MCF 10A (cell line): ENCODE measurements at places on chromosomes 2 and 18.

DNA sequence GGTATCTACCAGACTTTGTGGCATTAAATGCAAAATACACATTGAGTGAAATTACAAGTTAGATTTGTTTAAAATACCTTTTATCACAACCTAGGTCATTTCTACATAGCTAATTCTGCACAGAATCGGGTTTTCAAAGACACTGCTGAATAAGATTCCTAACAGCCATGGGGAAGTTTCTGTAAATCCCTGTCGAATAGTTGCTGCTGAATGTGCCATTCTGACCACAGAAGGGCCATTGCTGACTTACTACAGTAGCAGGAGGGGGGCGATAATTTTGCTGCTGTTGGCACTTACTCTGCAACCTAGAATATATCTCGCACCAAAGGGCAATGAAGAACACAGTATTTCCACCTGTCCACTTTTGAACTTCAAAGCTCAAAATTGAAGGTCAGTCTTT lies 232.8 kb downstream of the TCF4 start:
- no peaks in the 10 kb centered on the region for H3K27me3 ChIP-seq
- no peaks in the 10 kb centered on the region for H3K4me1 ChIP-seq
- H3K27ac ChIP-seq: no peak overlapping the region
- no peak for DNase-seq
- H3K36me3 ChIP-seq: no peaks in the 10 kb centered on the region

DNA sequence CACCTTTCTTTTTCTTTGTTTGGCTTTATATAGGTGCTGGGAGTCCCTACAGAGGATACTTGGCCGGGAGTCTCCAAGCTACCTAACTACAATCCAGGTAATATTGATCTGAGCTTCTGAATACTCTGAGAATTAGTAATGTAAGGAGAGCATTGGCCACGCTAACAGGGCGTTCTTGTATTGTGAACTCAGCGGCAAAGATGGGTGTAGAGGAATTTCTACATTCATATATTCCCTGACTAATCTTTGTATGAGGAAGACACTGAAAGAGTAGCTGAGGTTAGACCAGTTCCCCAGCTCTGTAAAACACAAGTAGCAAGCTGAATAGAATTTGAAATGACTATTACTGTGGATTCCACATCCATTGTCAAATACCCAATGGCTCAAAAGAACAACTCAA lies 48.5 kb downstream of the CDK15 start:
- H3K4me1 ChIP-seq: peaks cover 17% of the 10 kb centered on the region
- no peaks in the 10 kb centered on the region for H3K27me3 ChIP-seq
- DNase-seq: no peak
- H3K27ac ChIP-seq: peak overlapping the region; percentile 19
- no peak overlapping the region for H3K4me3 ChIP-seq

- no peak overlapping the region for H3K27ac ChIP-seq
- DNase-seq: no peak
- peaks cover 5% of the 10 kb centered on the region for H3K4me1 ChIP-seq
- H3K36me3 ChIP-seq: no peaks in the 10 kb centered on the region
- no peak overlapping the region for H3K4me3 ChIP-seq
Measured at GRCh38 chr2:238237431-238238135, 2.3 kb downstream of the HES6 start.

GRCh38 chr2:59752071-59752470 lies 801.4 kb downstream of the BCL11A start:
- no peaks in the 10 kb centered on the region for H3K36me3 ChIP-seq
- H3K4me1 ChIP-seq: peaks cover 12% of the 10 kb centered on the region
- H3K27me3 ChIP-seq: no peaks in the 10 kb centered on the region
- no peak overlapping the region for H3K4me3 ChIP-seq
- DNase-seq: no peak
- H3K27ac ChIP-seq: no peak overlapping the region

DNA sequence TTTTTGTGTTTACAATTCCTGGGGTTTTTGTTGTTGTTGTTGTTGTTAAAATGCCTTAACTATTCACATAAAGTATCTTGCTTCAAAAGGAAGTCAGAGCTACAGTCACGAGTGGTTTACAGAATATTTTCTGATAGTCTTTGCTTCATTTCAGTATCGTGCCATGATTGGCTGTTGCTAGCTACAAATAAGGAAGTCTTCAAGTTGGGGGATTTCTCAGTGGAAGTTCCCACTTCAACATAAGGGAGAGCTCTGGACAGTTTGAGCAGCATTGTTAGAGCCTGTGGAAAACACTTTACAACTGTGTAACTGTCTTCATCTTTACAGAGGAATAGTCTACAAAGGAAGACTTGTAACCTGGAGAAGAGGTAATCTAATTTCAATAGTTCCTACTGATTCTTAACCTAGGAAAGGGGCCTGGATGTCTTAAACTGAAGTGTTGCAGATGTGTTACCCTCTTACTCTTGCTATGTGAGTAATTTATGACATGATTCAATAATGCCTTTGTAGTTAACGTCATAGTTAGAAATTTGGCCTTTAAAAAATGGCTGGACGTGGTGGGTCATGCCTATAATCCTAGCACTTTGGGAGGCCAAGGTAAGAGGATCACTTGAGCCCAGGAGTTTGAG lies 23.4 kb upstream of the TANK start:
- no peaks in the 10 kb centered on the region for H3K36me3 ChIP-seq
- no peak for DNase-seq
- no peak overlapping the region for H3K27ac ChIP-seq
- H3K4me1 ChIP-seq: peaks cover 24% of the 10 kb centered on the region
- no peaks in the 10 kb centered on the region for H3K27me3 ChIP-seq

DNA sequence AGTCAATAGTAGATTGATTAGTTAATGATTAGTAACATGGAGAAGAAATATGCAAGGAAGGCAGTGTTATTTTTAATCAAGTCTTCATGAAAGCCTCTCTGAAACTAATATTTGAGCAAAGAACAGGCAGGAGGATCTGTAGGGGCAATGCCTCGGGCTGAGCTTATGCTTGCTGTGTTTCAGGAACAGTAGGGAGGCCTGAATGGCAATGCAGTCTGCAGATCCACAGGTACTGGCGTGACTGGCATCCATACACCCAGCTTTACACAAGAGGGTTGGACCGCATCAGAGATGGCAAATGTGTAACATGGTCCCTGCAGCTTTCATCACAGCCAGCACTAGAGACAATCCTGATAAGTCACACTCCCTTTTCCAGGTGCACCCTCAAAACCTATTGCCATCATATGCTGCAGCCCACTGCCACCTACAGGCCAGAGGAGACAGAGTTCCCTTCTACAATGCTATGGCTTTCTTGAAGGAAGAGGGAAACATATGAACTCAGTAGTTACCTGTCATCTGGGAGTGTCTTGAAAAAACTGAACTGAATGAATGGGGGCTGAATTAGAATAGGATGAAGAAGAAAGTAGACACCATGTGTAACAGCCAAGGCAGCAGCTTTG lies 582.4 kb upstream of the RAB6C start:
- H3K27ac ChIP-seq: no peak overlapping the region
- H3K4me3 ChIP-seq: no peak overlapping the region
- no peaks in the 10 kb centered on the region for H3K4me1 ChIP-seq
- H3K27me3 ChIP-seq: no peaks in the 10 kb centered on the region
- DNase-seq: peak; percentile 43

GRCh38 chr18:50410894-50411293 lies 36.0 kb downstream of the SKA1 start:
- H3K27ac ChIP-seq: no peak overlapping the region
- peaks cover 10% of the 10 kb centered on the region for H3K27me3 ChIP-seq
- peaks cover 6% of the 10 kb centered on the region for H3K4me1 ChIP-seq

DNA sequence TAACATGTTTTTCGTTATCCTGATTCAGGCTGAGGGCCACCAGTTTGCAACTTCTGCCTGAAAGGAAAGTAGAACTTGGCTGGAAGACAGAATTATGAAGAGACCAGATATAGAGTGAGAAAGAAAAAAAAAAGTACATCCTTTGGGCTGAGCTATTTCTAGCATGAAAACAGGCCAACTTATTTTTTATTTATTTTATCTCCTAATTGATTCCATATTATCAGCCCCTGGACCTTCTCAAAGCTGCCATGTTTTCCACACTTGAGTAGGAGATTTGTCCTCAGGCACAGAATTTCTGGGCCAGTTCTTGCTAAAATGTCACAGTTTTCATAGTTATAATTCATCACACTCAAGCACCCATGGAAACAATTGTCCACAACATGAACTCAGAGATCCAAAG lies 586.8 kb upstream of the CNTNAP5 start:
- H3K27ac ChIP-seq: no peak overlapping the region
- H3K4me3 ChIP-seq: no peak overlapping the region
- no peaks in the 10 kb centered on the region for H3K4me1 ChIP-seq
- DNase-seq: no peak
- no peaks in the 10 kb centered on the region for H3K27me3 ChIP-seq
- no peaks in the 10 kb centered on the region for H3K36me3 ChIP-seq

DNA sequence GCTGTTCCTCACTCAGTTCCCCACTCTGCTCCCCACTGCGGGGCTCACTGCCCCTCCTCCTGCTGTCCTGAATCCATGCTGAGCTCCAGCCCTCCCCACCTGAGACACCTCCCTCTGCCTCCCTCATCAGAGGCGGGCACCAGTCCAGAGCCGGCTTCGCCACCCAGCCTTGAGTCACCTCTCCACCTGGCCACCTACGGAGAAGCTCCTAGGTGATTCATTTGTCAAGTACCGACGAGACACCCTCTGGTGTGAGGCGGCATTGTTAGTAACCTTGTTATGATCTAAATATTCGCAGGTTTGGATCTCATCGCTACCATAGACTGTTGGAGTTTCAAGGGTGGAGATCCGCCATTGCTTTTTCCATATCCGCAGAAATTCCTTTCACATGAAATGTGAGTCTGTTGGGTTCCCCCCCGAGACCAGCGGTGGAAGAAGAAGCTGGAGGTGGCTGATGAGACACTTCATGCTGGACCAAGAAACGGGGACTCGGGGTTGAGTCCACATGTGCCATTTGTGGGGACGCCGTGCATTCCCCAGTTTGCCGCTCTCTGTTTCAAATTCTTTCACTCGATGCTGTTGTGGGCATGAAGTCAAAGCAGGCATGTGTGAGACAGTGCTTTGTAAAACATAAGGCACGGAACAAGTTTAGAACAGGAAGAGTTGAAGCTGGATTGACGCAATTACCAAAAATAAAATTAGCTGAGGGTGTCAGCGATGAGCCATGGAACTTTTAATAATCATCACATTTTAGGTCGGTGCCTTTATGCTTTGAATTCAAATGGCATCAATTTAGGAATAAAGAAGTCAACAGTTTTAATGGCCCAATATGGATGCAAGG lies 259.8 kb upstream of the HDAC4 start:
- peaks cover 12% of the 10 kb centered on the region for H3K4me1 ChIP-seq
- no peak overlapping the region for H3K27ac ChIP-seq
- H3K4me3 ChIP-seq: no peak overlapping the region
- no peaks in the 10 kb centered on the region for H3K36me3 ChIP-seq

DNA sequence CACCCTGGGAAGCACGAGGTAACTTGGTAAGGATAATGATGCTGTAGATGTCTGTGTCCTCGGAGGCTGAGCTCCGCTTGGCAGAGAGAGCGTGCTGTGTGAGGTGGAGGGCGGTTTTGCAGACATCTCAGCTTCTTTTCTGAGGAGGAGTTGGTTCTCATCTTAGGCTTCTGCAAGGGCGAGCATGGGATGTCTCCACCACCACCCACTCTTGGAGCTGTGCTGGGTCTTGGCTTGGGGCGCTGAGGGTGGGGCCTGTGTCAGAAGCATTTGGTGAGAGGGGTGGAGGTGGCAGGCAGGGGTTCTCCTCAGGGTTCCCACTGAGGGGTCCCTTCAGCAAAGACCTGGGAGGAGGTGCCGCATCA lies 9.2 kb downstream of the OXER1 start:
- H3K27ac ChIP-seq: no peak overlapping the region
- no peak overlapping the region for H3K4me3 ChIP-seq
- no peaks in the 10 kb centered on the region for H3K27me3 ChIP-seq
- DNase-seq: no peak

GRCh38 chr18:51138936-51139335 lies 58.5 kb downstream of the MEX3C start:
- H3K27ac ChIP-seq: no peak overlapping the region
- peaks cover 1% of the 10 kb centered on the region for H3K36me3 ChIP-seq
- H3K4me1 ChIP-seq: peaks cover 30% of the 10 kb centered on the region
- no peak for DNase-seq
- H3K27me3 ChIP-seq: no peaks in the 10 kb centered on the region

DNA sequence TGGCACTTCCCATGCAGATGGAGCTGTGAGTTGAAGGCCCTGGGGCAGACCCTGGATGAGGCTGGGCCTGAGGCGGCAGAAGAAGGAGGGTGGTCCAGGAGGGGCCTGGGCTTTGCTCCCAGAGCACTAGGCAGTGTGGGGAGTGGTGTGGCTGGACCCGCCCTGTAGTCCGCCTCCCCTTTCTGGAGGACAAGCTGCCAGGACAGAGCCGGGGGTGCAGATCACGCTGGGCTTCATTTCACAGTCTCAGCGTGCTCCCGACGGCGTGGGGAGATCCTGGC lies 49.8 kb downstream of the PTGR3 start:
- H3K4me1 ChIP-seq: no peaks in the 10 kb centered on the region
- H3K27me3 ChIP-seq: peaks cover 21% of the 10 kb centered on the region
- no peak overlapping the region for H3K27ac ChIP-seq
- H3K4me3 ChIP-seq: no peak overlapping the region
- no peak for DNase-seq
